IMR-90 (cell line): ENCODE measurements at places on chromosomes 1 and 21.
A peak's percentile ranks its signal among the peaks of the same experiment; 100 is the strongest.

- no peak for DNase-seq
Measured at GRCh38 chr1:70364439-70364838, 9.9 kb upstream of the ANKRD13C start.

DNA sequence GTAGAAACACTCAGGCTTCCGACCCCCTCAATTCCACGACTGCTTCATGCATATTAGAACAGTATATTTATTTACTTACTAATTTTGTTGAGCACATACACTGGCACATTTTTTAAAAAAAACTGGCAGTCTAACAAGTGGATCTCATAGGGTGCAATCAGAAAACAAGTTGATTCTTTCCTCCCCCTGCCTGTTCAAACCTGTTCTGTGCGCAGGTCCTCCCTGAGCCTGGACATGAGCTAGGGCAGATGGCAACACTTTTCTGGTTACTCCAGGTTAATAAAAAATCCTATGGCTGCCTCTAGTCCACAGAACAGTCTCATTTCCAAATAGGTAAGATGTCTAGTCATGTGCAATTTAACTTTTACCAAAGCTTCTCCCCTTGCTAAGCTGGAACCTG, 18.6 kb downstream of the HSD11B1 start:
- no peak for DNase-seq

- DNase-seq, result peak; percentile 28
Measured at GRCh38 chr1:180123463-180123936, 31.2 kb upstream of the QSOX1 start.

DNA sequence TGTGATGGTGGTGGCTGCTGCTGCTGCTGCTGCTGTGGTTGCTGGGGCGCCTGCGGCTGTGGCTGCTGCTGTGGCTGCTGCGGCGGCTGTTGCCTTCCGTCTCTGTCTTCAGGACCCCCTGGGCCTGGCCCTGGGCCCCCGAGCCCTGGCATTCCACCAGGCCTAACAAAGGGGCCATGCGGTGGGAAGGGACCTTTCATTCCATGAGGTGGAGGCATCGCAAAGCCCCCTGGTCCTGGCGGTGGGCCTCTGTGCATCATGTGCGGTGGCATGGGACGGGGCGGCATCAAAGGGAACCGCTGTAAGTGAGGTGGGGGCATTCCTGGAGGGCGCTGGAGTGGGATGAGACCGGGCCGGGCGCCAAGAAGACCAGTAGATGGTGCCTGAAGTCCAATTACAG, 12.4 kb downstream of the SOD1 start:
- no peak for DNase-seq
